ENCODE measurements at places on chromosomes 13 and 19. TPM values are rescaled to one million over a fixed set of nuclear protein-coding genes. Genes with fewer than 3 reads are reported as not detected.

The VSTM1 gene
- not detected for total RNA-seq

The PCP2 gene
- not detected for total RNA-seq

The ANGPTL8 gene
- not detected for total RNA-seq

The CFAP97D2 gene
- not detected for total RNA-seq

The SHISA7 gene
- 7.1 TPM for total RNA-seq

The CYP4F2 gene
- total RNA-seq = not detected

The CCL25 gene
- total RNA-seq = 0.25 TPM

The U2AF1L4 gene
- 3.4 TPM for total RNA-seq

The KLF1 gene
- total RNA-seq = 0.25 TPM

The SYNGR4 gene
- total RNA-seq = not detected

The UBE2L5 gene
- total RNA-seq = not detected

The TNFRSF19 gene
- 13.0 TPM for total RNA-seq

The SIRT2 gene
- total RNA-seq = 75.0 TPM

The MRPL4 gene
- 13.0 TPM for total RNA-seq

The TEX26 gene
- 0.74 TPM for total RNA-seq

The PDE4A gene
- total RNA-seq = 5.2 TPM

The ZNF208 gene
- total RNA-seq = 23.4 TPM

The LRRC4B gene
- total RNA-seq = 67.4 TPM

The KLK3 gene
- not detected for total RNA-seq

The DKKL1 gene
- not detected for total RNA-seq

The NLRP4 gene
- not detected for total RNA-seq

The CEACAM18 gene
- total RNA-seq = not detected

The BICRA gene
- total RNA-seq = 3.7 TPM

The ZNF471 gene
- 17.0 TPM for total RNA-seq

The PBX4 gene
- 8.6 TPM for total RNA-seq

The F7 gene
- 0.49 TPM for total RNA-seq

The UPK1A gene
- not detected for total RNA-seq

The RFPL4A gene
- not detected for total RNA-seq

The TMEM145 gene
- total RNA-seq = 54.6 TPM

The RFPL4AL1 gene
- not detected for total RNA-seq

The NLRP11 gene
- not detected for total RNA-seq

The METTL21C gene
- not detected for total RNA-seq

The STARD13 gene
- 7.1 TPM for total RNA-seq

The SIAH3 gene
- total RNA-seq = 12.5 TPM

The PCSK4 gene
- total RNA-seq = 2.2 TPM

The KLK14 gene
- total RNA-seq = not detected

The GSX1 gene
- under 0.01 TPM for total RNA-seq

The SLC10A2 gene
- not detected for total RNA-seq

The ANGPTL4 gene
- 1.5 TPM for total RNA-seq

The C1QTNF9B gene
- not detected for total RNA-seq

The ZNF85 gene
- total RNA-seq = 14.5 TPM

The TTYH1 gene
- 79.7 TPM for total RNA-seq
